Stimulated activated CD4-positive, alpha-beta T cell treated with anti-CD3 and anti-CD28 coated beads, Interleukin-12 subunit alpha, Interleukin-12 subunit beta, amount 100 ng/mL, for 24 hours (primary cell): ENCODE measurements at places on chromosomes 3 and 15.

- no peak for DNase-seq
Observed at GRCh38 chr3:127366383-127366782, 78.5 kb upstream of the PRR20G start.

DNA sequence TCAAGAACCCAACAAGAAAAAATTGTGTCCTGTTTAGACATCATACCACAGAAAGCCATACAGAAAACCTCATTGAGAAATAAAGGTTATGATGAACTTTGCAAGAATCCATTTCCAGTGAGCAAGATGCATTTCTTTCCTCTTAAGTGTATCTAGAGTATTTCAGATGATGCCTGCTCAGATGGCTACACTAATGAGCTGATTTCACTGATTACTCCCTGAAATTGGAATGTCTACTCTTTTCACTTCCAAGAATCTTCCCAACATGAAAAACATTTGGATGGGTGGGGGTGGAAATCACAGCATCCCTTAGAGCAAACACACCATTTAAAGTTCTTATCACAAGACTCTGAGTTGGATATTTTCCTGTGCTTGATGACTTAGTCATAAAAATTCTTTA is 41.4 kb upstream of the IL12A start:
- no peak for DNase-seq

GRCh38 chr3:121870717-121871116 is 23.5 kb upstream of the SLC15A2 start:
- no peak for DNase-seq

DNA sequence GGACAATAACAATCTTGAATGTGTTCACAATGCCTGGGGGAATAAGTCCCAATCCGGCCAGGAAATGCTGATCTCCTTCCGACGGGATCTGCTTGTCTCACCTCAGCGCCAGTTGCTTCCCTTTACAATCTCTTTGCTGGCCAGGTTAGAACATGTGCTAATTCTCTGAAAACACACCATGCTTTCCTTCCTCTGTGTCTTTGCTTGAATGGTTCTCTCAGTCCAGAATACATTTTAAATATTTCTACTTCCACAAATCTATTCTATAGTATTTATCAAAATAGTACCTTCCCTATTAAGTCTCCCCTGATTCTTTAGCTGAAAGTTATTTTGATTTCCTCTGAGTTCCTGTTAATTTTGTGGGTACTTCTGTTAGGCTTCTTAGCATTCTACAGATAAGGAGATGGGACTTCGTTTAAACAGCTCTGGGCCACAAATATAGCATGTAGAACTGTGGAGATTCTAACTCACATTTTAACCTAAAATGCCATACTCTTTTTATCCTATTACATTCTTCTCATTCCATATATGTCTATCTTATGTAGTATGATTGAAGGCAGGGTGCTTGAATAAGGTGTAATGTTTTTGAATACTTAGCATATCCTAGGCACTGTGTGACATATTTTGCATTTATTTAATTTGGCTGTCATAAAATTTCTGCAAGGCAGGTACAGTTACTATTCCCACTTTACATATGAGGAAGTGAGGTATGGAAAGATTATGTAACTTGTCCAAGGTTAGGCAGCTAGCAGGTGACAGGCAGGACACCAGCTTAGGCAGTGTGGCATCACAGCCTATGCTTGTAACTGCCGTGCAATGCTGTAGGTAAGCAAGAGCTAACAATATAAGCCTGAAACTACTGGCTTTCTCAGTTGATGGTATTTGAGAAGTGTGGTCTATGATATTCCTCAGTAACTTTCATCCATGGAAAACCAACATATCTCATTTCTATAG is 299.8 kb downstream of the LPP start:
- DNase-seq, result no peak
